ENCODE measurements at places on chromosomes 7 and 10.

DNA sequence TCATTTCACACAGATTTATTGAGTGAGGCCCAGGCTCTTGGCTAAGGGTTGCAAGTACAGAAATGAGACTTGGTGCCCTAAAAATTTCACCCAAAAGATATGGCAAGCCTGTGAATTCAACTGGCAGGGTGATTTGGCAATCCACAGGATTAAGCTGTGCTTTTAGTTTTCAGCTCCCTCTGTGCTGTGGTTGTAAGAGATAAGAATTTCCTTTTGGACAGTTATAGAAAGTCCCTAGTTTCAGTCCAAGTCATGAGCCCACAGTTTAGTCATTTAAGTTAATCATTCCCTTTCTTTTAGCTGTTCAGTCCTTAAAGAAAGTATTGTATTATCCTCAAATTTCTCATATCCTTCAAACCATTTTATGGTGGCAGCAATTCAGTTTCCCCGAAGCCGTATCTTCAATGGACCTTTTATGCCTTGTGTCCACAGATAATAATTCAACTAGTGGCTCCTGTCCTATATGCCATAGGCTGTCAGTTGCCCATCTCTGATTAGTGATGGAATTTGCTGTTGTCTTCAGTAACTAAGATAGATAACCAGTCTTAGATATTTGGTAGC lies 73.4 kb upstream of the NAMPT start:
- DNase-seq = no peak

- no peak for DNase-seq
Observed at GRCh38 chr10:122276611-122277208, 5.6 kb downstream of the BTBD16 start.

DNA sequence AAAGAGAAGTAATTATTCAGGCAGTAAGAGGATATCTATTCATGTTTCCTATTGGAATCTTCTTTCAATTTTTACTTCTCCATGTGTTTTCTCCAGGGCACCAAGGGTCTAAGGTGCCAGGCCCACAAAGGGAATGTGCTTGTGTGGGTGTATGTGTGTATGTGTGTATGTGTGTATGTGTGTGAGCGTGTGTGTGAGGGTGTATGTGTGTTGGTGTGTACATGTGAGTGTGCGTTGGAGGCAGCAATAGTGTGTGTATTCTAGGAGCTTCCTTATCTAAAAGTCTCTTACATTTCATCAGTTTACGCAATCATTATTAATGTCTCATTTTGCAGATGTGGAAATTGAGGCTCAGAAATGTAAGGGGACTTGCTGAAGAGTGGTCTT lies 28.3 kb downstream of the RAMP3 start:
- DNase-seq = no peak

DNA sequence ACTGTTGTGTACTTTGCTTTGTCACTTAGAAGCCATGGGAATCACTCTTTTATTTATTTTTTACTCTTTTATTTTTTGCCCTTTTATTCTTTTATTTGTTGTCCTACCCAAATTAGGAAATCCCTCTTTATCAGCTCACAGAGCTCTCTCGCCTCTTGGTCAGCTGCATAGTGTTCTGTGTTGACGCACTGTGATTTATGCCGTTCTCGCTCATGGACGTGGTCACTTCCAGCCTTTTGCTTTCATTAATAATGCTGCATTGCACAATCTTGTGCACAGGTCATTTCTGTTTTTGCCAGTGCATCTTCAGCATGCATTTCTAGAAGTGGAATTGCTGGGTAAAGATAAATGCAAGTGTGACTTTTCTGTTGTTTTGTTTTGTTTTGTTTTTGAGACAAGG lies 42.3 kb downstream of the FBH1 start:
- DNase-seq = no peak

- DNase-seq = no peak
Observed at GRCh38 chr7:43808410-43808809, 49.9 kb downstream of the BLVRA start.

- no peak for DNase-seq
Observed at GRCh38 chr10:28587970-28588290, 55.0 kb downstream of the WAC start.

DNA sequence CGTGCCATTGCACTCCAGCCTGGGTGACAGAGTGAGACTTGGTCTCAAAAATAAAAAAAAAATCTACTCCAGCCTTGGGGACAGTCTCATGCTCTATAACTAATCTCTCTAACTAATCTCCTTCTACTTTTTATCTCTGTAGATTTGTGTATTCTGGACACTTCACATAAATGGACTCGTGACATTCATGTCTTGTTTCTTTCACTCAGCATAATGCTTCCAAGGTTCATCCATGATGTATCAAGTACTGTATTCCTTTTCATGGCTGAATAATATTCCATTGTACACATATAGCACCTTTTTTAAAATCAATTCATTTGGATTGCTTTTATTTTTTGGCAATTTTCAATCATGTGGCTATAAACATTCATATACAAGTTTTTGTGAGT lies 9.8 kb upstream of the COL26A1 start:
- DNase-seq = no peak

- DNase-seq = no peak
Observed at GRCh38 chr10:102683736-102684135, 30.5 kb downstream of the ARL3 start.

- DNase-seq = no peak
Observed at GRCh38 chr7:90209776-90210175, 1.8 kb upstream of the STEAP2 start.

GRCh38 chr10:17923728-17924127 lies 28.0 kb upstream of the SLC39A12 start:
- DNase-seq = no peak

GRCh38 chr10:33088990-33089389 lies 131.0 kb upstream of the ITGB1 start:
- no peak for DNase-seq

DNA sequence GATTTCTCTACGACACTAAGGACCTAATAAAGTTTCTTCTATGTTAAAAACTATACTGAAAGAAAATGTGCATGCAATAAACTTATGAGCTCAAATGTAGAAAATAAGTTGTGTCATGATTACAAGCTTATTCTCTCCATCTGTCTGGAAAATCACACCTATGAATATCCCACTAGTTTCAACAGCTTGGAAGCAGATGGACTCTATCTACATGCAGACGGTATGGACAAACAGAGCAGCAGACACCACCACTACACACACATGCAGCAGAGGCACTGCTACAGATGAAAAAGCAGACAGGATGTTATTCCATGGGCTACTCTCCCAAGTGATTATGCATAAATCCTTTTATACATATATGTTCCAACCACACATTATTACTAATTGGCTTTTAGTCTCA lies 123.4 kb upstream of the TARP start:
- no peak for DNase-seq

GRCh38 chr10:108872854-108873253 lies 1050.5 kb downstream of the XPNPEP1 start:
- DNase-seq = no peak

GRCh38 chr7:106018566-106019469 lies 55.8 kb downstream of the CDHR3 start:
- no peak for DNase-seq

GRCh38 chr10:49010295-49010694 lies 70.7 kb upstream of the LRRC18 start:
- DNase-seq = no peak

DNA sequence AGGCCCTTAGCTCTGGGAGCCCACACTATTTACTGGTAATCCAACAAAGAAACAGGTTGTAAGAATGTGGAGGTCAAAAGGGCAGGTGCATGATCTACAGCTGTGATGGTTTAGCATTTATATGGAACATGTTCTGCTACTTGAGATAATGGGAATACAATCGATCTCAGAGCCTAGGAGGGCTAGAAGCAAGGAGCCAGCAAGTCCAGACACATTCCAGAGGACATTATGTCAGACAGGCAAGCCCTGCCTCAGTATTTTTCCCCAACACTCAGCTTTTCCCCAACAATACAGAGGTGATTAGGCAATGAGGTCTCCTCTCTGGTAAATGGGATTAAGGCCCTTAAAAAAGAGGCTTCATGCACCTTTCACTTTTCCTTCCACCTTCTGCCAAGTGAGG lies 21.4 kb upstream of the GNAT3 start:
- no peak for DNase-seq

- no peak for DNase-seq
Observed at GRCh38 chr7:25653384-25653783, 425.1 kb upstream of the NPVF start.

- DNase-seq = no peak
Observed at GRCh38 chr7:21450941-21451340, 23.1 kb downstream of the SP4 start.

DNA sequence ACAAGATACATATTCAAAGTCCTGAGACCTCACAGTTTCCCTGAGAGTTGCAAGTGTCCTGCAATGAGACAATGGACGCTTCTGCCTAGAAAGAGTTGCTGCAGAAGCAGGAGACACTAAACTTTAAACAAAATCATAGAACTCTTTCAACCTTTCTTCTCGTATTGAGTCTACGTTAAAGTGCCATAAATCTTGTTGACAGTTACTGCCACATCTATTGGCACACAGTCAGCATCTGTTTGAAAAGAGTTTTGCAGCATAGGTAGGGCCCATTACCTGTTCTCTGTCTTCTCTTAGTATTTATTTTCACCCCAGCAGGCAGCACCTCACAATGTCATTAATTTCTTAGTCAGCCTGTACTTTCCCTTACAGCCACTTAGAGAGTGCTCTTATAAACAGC lies 335.3 kb upstream of the ETV1 start:
- no peak for DNase-seq

- no peak for DNase-seq
Observed at GRCh38 chr10:35392482-35393228, 56.3 kb downstream of the CCNY start.

DNA sequence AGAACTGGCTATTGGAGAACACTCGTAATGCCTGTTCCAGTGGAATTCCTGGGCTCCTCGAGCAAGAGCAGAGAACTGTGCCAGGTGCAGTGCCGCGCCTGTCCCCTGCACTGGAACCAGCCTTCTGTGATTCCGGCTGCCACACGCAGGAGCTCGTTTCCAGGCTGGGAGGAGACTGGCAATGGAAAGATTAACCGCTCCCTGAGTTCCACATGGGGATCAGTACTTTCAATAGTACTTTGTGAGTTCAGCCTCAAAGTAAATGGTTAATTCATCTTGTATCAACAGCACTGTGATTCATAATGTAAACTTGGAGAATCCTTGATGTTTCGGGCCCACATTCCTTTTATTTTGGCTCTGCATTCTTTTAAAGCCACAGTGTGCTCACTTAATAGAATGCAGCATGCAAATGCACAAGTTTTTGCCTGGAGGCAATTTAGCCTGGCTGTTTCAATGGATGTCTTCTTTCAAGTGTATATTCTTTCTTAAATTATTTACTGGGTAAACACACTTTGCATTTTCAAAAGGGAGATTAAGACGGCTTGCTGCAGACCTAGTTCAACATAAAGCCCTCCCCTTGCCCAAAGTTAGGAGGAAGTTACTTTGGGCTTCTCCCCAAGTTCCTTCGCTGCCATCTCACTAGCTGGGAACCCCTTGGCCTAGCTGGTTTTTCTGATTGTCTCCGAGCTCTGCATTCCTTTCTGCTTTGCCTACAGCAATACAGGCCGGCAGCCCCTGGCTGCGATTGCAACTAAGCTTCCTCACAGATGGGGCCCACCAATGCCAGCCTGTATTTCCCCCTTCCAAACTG lies 138.1 kb upstream of the TCF7L2 start:
- DNase-seq = no peak

DNA sequence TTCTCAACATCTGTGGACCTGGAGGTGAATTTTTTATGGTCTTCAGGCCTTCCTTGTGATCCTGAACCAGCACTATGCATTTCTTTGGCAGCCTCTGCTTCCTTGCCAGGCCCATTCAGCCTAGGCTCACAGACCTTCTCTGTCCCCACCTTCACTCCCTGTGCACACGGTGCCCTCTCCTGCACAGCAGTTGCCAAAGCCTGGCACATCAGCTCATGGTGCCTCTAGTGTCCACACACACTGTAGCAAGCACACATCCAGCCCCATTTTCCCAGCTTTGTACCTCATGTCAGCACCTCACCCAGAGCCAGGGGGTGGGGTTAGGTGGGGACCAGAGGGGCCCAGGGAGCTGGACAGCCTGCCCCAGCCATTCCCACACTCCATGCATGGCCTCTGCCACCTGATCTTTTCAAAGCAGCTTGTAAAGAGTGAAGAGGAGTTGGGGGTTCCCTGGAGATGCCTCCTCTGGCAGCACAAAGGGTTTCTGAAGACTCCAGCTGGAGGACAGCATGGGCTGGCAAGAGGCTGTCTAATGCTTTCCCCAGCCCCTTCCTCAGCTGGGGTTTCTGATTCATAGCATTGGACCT lies 57.9 kb upstream of the TMEM72 start:
- no peak for DNase-seq

GRCh38 chr7:156609010-156609877 lies 31.3 kb upstream of the RNF32 start:
- no peak for DNase-seq

DNA sequence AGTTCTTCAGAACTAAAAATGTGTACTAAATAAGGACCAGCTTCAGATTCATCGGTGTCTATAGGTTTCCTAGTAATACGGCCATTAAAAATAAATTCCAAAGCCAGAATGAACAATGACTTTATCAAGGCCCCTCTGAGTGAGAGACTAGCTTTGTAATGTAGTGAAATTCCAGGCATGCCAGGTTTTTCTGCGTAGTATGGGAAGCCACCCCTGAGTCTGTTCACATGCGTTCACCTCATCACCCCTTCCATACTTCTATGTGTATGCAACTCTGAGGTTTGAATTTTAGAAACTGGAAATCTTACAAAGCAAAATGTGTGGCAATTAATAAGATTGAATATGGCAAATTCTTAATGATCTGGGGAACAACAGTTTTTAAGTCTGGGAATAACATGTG lies 24.5 kb downstream of the RNF32 start:
- no peak for DNase-seq

- DNase-seq = no peak
Observed at GRCh38 chr7:21338728-21339164, 89.1 kb upstream of the SP4 start.

- DNase-seq = no peak
Observed at GRCh38 chr7:155463114-155463811, 5.3 kb downstream of the EN2 start.

DNA sequence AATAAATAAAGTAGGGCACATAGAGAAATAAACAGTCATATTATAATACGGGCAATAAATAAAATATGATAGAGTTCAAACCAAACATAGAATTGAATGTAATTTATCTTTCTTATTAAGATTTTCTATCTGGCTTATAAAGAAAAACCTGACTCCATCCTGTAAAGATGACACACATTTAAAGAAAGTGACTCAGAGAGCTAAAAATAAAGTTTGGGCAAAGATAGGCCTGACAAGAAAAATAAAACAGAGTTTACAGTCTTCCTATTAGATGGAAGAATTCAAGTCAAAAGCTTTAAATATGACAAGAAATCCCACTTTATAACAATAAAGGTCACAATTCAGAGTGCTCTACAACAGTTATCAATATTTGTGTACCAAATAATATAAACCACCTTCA lies 580.6 kb downstream of the PHTF2 start:
- no peak for DNase-seq

GRCh38 chr7:7324698-7325097 lies 142.4 kb downstream of the C1GALT1 start:
- no peak for DNase-seq

DNA sequence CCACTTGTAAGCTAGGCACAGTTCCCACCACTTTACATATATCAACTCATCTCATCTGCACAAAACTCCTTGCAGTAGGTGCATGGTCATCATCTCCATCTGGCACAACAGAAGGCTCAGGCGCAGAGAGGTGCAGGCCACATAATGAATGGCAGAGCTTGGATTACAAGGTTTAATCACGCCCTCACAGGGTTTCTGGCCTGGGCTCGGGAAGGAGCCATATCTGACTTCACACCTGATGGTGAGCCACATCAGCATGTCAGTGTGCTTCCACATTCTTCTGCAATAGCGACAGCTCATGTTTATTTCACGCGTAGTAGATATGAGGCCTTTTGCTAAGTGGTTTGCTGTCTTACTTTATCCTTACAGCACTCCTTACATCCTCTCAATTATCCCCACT lies 650.2 kb downstream of the INHBA start:
- no peak for DNase-seq
